Esophagus mucosa (tissue), 1 donor: ENCODE measurements at places on chromosomes 16 and 17. TPM values are rescaled to one million over a fixed set of nuclear protein-coding genes. Genes with fewer than 3 reads are reported as not detected.

Gene KRT39
- not detected for total RNA-seq

Gene SRR
- 7.5 TPM for total RNA-seq

Gene ENPP7
- total RNA-seq, result not detected

Gene VEZF1
- 22.2 TPM for total RNA-seq

GRCh38 chr16:82629441-82630027 lies 2.8 kb downstream of the CDH13 start:
- ATAC-seq, result peak; percentile 38

GRCh38 chr17:28925912-28926365 lies 23.1 kb upstream of the DHRS13 start:
- peak; percentile 67 for ATAC-seq

DNA sequence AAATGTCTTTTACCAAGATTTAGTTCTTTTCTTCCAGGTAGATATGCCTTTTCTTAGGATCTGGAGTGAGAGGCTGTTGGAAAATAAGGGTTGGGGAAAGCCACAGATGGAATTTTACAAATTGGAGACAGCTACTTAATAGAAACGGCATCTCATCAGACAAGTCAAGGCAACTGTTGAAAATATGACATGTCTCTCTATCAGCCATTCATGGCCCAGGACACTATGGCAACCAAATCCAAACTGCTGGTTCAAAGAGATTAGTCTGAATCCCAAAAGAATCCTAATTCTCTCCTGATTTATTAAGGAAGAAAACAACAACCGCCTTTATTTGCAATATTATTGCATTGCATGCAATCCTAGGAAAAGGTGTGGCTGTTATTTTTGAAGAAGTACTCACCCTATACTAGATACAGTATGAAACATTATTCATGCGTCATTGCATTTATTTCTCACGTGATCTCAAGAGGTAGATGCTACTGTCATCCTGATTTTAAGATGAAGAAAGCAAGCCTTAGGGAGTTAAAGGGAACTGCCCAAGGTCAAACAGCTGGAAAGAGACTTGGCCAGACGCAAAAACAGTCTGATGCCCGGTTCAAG lies 12.6 kb upstream of the CEP20 start:
- peak; percentile 74 for ATAC-seq
